ENCODE measurements at places on chromosomes 6 and 20.

DNA sequence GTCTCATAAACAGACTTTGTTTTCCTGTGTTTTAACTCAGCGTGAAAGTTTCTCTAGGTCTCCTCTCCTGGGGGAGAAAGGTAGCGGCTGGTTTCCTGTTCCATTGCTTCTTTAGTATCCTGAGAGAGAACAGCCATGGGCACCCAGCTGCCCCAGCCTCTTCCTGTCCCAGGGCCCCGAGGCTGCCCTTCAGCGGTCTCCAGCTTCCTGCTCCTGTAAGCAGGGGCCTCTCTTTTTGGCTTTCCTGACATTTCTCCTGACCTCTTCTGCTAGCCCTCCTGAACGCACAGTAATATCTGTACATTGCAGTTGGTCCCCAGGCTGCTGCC is 2.4 kb upstream of the SSTR4 start:
- no peak for DNase-seq

- no peak for DNase-seq
These were observed 16.9 kb upstream of the SRSF3 start for GRCh38 chr6:36577301-36577700.

- no peak for DNase-seq
These were observed 20.5 kb downstream of the PERP start for GRCh38 chr6:138086573-138087196.

DNA sequence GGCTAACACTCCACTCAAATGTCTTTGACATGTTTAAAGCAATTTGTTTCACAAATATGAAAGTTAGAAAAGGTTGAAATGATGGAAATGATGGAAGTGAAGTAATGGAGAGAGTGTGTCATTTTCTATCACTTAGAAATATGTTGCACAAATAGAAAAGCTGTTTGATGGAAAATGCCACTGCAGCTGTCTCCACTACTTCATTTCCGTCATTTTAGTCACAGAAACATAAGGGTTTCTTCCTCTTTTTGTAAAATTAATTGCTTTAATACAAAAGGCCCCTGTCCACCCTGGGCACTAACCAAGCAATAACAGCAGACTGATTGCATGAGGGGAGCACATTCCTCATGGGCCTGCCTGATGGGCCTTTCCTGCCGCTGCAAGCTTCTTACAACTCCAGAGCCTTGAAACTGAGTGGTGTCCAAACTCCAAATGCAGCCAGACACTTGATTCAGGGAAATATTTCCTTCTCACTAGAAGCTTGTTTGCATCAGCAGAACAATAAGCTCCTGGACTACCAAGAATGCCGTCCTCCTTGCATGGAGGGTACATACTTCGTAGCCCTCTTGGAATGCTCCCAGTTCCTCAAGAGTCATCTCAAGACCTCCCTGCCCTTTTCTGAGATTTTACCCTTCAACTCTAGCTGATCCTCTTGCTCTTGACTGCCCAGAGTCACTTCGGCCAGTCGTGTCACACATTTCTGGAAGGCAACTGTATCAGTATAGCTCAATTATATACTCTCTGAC is 36.1 kb downstream of the F13A1 start:
- no peak for DNase-seq

GRCh38 chr6:143262859-143263258 is 187.6 kb downstream of the ADAT2 start:
- no peak for DNase-seq

- DNase-seq: no peak
These were observed 158.5 kb downstream of the FLRT3 start for GRCh38 chr20:14178952-14179351.

GRCh38 chr6:37077191-37077904 is 71.9 kb downstream of the FGD2 start:
- no peak for DNase-seq

DNA sequence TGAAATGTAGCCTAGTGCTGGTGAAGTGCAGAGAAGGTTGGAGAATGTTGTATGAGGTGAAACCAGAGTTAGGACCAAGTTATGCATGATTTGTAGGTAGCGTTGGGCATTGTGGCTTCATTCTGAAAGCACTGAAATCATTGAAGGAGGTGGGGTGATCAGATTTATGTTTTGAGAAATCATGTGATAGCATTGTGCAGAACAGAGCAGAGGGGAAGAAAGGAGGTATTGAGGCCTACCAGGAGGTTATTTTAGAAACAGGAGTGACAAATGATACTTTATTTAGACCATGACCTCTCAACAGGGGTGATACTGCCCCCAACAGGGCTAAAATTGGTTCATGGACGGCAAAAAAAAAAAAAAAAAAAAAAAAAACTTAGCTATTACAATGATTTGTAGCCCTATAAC is 15.6 kb upstream of the HMGN3 start:
- DNase-seq: no peak

DNA sequence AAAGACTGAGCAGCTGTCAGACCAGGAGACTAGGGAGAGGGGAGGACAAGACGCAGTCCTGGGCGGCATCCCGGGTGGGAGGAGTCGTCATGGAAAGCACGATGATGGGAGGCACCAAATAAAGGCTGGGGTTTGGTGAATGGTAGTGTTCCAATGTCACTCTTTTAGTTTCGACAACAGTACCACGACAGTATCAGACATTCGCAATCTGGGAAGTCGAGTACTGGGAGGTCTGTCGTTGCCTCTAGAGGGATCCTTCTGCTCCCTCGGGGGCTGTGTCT is 32.1 kb downstream of the PSMG4 start:
- DNase-seq: no peak

DNA sequence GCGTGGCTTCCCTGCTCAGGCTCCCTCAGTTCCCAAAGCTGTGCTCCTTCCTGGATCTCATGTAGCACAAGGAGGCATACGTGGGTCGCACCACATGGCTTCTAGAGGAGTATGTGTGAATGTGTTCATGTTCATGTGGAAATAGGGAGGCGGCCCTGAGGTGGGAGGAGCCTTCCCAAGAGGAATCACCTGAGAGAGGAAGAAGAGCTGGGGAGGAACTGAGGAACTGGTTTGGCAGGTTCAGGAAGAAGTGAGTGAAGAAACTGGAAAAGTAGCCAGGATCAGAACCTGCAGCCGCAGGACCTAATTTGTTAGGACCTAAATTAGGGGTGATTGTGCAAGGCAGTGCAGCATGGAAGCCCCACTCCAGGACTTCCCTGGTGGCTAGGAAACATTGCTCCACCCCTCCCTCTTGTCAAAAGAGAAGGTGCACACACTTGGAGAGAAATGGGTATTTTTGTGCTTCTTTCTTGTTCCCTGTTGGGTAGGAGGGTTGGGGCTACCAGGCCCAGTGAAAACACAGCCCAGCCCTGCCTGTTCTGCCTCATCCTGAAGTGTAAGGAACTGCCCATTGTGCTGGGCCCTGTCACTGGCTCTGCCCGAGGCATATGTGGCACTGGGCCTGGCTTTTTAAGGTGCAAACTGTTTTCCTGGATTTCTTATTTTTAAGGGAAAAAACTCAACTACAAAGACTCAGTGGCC is 20.7 kb downstream of the SYNJ2 start:
- DNase-seq: no peak

- DNase-seq: no peak
These were observed 1.7 kb downstream of the BTN3A3 start for GRCh38 chr6:26441977-26442376.

GRCh38 chr6:161181121-161181520 is 92.7 kb downstream of the AGPAT4 start:
- no peak for DNase-seq

- no peak for DNase-seq
These were observed 69.8 kb downstream of the RIN2 start for GRCh38 chr20:19827818-19828217.

DNA sequence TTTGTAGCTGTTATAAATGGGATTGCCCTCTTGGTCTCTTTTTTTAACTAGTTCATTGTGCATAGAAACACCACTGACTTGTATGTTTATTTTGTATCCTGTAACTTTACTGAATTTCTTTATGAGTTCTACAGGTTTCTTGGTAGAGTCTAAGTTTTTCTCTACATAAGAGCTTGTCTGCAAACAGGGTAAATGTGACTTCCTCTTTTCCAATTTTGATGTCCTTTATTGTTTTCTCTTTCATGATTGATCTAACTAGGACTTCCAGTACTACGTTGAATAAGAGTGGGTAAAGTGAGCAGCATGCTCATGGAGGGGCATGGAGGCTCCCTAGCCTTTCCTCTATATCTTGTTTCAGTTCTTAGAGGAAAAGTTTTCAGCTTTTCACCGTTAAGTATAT is 3.0 kb upstream of the WFDC10A start:
- DNase-seq: no peak

DNA sequence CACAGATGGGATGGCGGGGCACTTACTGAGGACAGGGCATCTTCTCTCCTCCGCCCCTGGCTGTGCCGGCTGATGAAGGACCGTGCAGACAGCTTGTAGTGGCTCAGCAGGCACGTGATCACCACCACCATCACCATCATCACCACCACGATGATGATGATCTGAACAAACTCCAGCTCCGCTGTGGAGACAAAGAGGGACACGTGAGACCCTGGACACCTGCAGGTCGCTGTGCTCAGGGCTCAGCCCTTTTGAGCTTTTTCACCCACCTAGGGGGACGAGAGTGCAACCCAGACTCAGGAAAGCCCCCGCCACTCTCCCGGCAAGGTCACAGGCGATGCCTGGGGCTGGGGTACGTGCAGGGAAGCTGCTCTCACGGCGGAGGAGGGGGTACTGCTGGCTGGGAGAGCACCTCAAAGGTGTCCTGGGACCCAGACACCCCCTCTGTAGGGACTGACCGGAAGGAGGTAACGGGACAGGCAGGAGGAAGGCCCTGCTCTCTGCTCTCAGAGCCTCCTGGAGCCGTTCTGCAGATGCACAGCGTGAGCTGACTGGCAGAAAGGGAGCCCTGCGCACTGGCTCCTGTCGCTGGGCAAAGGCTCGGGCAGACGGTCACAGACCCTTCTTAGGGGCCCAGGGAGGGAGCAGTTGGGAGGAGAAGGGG is 39.4 kb upstream of the ZBP1 start:
- DNase-seq: no peak

DNA sequence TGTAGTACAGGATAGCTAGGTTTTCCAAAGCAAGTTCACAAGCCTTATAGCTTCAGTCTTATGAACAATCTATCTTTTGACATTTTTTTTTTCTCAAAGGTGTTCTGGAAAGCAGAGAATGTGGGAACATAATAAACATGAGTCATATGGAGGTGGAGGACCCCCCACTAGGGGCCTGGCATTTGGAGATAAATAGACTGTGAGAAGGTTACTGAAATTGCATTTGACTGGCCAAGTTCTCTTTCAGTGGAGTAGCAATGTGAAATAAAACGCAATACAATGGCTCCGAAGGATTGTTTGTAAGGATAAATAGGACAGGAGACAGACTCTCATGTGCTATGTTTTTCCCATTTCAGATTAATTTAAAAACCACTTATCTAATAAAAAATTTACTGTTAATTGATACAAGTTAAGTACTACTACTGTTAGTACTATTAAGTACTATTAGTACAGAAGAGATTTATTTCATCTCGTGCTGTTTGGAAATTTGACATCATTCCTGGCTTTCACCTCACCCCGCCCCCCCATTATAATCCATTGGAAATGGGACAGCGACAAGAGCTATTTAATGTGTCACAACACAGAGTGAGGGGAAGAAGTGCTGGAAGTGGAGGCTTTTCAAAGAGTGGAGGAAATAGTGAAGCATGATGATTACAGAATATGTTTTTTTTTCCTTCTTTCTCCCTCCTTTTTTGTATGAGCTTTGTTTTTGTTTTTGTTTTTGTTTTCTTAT is 122.6 kb upstream of the ID4 start:
- DNase-seq: no peak

GRCh38 chr20:20410678-20411077 is 42.8 kb downstream of the INSM1 start:
- DNase-seq: no peak

DNA sequence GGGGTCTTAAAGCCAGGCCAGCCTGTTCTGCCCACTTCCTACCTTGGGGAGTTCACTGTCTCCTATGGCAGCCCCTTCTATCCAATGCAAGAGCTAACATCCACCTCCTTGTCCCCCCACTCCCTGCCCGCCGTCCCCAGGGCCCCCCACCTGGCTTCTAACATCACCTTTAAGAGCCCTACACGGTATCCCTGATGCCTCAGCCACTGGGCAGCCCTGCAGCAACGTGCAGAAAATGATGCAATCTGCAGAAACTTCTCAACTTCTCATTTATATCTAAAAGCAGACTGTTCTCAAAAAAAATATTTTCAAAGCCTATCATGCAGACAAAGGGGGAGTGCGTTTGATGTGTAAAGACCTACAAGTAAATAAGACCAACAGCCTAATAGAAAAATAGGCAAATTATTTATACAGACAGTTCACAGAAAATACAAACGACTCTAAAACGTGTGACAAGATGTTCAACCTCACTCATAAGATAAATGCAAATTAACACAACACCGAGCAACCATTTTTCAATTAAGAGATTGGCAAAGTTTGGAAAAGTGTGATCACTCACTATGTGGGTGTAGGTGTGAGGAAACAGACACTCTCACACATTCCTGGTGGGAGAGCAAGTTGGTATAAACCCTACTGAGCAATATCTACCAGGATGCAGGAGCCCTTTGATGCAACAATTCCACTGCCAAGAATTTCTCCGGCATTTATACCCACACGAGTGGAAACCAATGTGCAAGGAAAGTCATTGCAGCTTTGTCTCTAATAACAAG is 15.1 kb upstream of the HCK start:
- DNase-seq: no peak

DNA sequence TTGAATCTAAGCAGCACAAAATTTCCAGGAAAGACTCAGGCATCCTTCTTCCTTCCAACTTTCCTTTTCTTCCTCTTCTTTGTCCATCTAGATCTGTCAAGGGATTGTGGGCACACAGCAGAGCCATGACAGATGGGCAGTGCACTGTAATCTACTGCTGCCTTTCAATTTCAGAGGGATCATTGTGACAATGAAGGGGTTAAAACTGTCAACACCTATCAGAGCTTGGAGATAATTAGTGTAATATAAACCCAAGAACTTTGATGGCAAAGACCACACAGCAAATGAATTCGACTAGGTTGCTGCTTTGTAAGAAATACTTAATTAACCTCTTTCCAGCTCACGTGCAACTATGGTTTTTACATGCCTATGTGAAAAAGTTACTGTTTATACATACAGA is 55.0 kb downstream of the SAMD5 start:
- no peak for DNase-seq

DNA sequence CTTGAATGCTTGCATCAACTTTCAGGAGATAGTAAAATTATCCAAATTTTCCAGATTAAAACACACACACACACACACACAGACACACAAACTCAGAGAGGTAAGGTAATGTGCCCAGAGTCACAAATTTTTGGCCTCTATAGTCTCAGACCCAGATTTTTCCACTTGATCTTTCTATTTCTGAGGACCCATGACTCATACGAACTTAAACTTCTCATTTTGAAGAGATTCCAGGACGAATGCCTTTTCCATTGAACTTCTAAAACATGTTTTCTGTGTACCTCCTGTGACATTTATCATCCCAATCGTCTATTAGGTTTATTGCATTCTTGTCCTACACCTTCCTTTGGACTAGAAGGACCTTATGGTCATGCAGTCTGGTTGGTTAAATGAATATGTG is 172.9 kb upstream of the COL21A1 start:
- DNase-seq: no peak

All from activated T-cell treated with anti-CD3 and anti-CD28 coated beads for 48 hours (primary cell).